Glutamatergic neuron (in vitro differentiated cells): ENCODE measurements at places on chromosomes 11 and 22.

DNA sequence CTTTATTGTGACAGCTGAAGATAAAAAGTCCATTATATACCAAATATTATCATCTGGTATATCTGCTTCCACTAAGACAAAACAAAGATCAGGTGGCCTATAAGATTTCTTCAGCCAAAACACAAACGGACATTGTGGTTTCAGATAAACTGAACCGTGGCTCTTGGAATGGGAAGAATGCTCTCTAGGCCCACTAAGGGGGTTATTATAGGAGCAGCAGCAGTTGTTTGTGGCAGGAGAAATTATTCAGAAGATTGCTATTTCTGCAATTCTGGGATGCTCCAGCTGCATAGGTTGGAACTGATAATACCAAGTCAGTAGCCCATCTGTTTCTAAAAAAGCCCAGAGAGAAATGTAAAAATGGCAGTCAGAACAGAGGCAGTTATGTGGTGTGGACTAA is 145.3 kb downstream of the NCAM1 start:
- no peak for DNase-seq

DNA sequence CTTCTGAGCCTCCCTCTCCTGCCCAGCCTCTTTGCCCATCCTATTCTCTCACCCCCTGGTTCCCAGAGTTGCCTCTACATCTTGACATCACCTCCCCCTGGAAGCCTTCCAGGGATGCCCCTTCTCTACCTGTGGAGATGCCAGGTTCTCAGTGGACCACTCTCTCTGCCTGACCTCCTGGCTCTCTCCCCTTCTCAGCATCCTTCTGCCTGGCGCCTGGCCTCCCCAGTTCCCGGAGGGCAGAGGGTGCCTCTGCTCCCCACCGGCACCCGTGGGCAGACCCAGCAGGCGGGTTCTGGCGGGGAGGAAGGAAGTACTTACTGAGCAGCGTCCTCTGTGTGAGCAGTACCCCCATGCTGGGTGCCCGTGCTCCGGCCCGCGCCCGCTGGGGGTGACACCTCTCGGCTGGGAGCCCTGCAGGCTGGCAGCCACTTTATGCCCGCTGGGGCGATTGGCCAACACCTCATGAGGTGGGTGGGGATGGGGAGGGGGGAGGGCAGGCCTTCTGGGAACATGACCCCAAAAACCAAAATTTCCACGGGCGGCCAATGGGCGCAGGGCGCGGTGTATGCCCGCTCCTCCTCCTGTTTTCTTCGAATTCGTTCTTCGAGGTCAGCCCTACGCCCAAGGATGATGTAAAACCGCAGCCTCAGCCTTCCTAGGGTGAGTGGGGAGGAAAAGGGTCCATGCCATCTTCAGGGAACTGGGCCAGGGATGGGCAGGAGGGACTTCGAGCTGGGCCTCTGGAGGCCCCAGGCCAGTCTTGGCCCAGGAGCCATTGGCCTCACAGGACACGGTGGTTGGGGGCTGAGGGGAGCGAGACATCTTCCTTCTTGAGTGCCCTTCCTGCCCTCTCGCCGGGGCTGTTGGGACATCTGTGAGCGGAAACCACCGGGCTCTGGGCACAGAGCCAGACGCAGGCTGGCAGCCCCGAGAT is at the start of gene OSM:
TSS of gene OSM (minus strand) at position 407 of the 937 bp plus-strand sequence. CDS start at position 355, 52 bp downstream.
- DNase-seq, result no peak

- DNase-seq, result no peak
Observed at GRCh38 chr22:36586852-36587251, 57.9 kb upstream of the EIF3D start.

DNA sequence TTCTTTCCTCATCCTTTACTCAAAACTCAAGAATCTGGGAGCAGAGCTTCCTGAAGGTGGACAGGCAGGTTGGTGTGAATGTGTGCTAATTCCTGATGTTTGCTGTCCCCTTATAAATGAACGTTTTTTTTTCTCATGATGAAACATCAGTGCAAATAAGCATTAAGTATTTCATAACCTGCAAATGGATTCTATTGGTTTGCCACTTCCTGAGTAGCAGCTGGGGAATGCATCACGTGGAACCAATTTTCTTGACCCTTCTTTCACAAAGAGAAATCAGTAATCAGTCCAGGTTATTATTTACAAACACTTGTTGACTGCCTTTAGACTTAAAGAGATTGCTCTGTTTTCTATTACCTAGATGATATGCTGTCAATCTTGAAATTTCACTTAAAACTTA is 40.1 kb upstream of the SCN3B start:
- DNase-seq, result no peak

- DNase-seq, result no peak
Observed at GRCh38 chr11:124543145-124543544, 309 bp downstream of the OR8B12 start.
